ENCODE measurements at places on chromosomes 13 and 19.
A peak's percentile ranks its signal among the peaks of the same experiment; 100 is the strongest.

GRCh38 chr13:27388241-27388640 is 36.2 kb upstream of the GTF3A start:
- no peak for DNase-seq

DNA sequence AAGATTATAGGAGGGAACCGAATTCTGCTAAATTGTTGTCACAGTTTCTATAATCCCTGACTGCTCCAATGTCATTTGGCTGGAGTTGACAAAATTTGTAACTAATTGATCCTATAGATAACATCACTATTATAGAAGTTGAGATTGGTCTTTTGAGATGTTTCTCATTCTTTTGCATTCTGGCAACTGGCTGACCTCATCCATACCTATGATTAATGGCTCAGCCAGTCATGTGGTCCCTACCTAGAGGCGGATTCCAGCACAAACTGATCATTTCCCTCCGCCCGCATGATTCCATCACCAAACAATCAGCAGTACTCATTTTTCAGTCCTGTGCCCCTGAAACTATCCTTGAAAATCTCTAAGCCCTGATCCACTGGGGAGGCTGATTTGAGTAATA is 4.2 kb downstream of the PSG2 start:
- DNase-seq = peak; percentile 8

GRCh38 chr19:3178973-3179738 is 587 bp downstream of the S1PR4 start:
- DNase-seq = no peak

DNA sequence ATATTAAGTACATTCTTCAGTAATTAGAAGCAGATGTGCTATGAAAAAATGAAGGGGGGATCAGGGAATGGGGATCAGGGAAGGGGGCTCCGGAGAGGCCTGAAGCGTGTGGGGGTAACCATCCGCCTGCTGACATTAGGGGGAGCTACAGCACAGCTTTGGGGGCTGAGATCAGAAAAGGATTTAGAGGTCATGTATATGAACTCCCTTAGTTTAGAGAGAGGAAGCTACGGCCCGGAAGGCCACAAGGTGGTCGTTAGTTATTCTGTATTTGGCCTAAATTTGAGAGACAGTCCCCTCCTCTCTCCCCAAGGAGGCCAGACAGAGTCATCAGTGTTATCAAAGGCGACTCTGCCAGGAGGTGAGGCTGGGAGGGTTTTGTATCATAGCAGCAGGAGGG is 99.0 kb downstream of the TM9SF2 start:
- DNase-seq = no peak

DNA sequence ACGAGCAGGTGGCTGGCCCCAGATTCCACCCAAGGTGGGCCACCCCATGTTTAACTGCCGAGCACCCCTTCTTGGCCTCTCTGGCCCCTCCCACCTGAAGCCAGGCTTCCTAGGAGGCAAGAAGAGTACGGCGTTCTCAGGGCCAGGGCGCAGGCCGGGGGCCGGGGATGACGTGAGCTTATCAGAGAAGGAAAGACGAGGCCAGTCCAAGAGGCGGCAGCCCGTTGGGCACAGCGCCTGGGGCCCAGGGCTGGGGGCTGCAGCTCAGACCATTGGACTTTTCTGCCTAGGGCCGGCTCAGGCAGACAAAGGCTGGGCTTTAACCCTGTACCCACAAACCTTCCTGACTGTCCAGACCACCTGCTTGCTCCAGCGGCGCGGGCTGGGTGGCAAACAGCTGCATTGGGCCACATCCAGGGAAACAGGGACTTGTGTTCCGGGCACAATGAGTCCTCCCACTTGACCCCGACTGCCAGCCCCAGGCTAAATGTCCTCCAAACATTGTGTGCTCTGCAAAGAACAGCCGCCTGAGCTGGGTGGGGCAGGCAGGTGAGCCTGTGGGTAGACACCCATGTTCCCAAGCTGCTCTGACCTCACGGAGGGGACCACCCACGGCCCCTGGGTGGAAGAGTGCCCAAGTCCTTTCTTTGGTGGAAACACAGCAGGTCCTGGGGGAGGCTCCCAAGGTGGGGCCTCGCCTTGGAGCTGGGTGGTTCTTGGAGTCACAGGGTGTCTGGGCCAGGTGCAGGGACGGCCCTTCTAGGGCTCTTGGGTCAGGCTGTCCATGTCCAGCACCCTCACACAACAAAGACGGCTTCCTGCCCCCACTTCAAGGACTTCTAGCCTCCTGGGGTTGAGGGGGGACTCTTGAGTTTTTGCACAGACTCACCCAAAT is 21.9 kb downstream of the COMP start:
- no peak for DNase-seq

DNA sequence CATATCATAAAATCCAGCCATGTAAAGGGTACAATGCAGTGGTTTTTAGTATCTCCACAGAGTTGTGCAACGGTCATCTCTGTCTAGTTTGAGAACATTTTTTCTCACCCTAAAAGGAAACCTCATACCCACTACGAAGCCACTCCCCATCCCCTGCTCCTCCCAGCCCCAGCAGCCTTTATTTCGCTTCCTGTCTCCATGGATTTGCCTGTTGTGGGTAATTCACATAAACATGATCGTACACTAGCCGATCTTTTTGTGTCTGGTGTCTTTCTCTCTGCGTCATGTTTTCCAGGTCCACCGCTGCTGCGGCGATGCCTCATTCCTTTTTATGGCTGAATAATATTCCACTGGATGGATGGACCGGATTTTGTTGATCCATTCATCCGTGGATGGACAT is 28.6 kb downstream of the BICRA start:
- DNase-seq = no peak

DNA sequence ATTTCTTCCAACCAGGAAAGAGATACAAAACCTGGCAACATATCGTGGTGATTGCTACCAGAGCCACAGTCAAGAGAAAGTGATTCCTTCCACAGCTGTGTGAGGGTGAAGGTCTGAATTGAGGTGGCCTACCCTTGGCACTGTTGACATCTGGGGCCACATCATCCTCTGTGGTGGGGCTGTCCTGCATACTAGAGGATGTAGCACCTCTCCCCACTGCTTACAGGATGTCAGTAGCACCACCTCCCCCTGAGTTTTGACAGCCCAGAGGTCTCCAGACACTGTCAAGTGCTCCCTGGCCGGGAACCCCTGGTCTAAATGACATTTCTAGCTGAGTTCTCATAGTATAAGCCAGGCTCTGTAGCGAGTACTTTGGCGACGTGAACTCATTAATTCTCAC is 15.5 kb downstream of the PTGER1 start:
- no peak for DNase-seq

- DNase-seq = no peak
These were observed 481.4 kb downstream of the UQCRFS1 start for GRCh38 chr19:28731577-28731976.

- DNase-seq = no peak
These were observed 113.3 kb downstream of the LMO7 start for GRCh38 chr13:75749407-75749806.

DNA sequence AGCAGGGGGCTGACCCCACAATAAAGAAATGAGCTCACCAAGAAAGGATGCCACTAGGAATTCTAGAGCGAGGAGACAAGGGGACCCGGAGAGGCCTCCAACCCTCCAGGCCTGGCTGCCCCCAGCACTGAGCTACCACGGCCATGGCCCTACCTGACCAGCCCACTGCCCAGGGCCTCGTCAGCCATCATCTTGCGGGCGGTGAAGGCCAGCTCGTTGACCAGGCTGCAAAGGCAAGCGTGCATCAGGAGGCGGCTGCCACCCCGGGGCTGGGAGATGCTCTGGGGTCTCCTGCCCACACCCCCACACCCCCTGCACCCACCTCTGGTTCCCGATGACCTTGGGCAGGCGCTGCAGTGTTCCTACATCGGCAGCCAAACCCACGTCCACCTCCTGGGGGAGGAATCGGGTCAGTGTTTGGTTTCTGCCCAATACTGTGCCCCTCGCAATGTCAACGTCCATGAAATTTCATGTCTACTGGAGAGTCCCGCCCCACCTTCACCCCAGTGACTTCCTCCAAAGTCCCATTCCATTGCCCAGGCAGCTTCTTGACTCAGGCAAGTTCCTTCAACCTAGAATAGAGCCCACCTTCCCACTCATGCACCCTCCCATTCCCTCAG is 3.5 kb upstream of the LGALS4 start:
- DNase-seq = no peak

DNA sequence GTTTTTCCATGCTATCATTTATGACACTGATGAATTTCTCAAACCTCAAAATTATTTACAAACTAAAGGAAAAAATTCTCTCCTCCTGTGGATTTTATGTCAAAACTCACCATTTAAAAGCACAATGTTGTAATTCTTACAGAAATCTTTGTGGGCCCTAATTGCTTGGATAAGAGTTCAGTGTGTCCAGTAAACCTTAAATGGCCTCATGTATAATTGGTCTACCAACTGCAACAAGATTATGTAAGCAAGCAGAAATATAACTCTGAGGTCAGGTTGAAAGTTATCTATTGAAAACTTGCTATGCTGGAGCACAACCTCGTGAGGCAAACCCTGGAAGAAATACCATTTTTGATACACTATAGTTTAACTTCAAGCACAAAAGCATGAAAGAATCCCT is 22.0 kb downstream of the VWA8 start:
- DNase-seq = no peak

All from RKO (cell line).